ENCODE measurements at places on chromosomes 6 and 20.

DNA sequence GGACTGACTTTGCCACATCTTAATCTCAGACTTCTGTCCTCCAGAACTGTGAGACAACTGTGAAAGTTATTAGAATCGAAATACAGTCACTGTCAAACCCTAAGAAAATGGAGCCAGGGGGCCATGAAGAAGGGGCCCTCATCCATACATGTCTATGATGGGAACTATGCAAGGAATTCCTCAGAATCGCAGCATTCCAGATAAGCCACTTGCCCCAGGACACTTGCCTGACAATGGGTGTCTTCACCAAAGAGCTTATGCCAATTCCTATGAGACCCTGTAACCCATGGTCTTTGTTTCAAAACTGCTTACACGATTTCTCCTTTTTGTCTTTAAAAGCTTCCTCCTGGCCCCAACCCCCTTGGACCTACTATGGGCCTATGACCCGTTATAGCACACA is 90.4 kb upstream of the FOXP4 start:
- no peak for DNase-seq

DNA sequence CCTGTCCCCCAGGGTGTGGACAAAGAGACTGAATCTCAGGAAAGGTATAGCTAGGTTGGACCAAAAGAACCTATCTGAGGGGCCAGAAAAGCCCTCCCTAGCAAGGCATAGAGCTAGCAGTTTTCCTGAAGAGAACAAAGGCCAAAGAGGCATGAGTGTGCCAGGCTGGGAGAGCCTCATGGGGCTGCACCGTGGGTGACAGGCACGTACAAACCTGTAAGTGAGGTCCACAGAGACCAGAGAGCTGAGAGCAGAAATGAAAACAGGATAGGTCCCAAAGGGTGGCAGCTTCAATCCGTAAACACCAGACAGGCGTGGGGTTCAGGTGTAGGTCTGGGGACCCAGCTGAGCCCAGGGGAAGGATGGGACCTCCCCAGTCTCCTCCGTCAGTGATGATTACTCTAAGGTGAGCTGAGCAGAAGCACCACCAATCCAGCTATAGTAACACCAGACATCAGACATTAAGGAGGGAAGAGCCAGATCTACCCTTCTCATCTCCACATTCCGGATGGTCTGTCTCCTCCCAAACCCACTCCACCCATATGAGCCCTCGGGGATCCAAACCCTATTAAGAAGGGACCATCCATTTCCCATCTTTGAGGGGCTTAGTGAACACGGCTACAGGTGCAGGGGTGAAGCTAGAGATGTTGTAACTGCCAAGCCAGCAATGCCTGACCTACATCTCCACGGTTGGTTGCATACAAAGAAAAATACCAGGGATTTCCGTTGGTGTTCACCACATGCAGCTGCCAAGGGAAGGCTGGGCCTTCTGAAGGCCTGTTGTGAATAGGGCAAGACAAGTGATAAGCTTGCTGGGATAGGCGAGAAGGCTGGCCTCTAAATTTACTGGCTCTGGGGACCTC is 38.3 kb downstream of the BCL2L1 start:
- DNase-seq = no peak

DNA sequence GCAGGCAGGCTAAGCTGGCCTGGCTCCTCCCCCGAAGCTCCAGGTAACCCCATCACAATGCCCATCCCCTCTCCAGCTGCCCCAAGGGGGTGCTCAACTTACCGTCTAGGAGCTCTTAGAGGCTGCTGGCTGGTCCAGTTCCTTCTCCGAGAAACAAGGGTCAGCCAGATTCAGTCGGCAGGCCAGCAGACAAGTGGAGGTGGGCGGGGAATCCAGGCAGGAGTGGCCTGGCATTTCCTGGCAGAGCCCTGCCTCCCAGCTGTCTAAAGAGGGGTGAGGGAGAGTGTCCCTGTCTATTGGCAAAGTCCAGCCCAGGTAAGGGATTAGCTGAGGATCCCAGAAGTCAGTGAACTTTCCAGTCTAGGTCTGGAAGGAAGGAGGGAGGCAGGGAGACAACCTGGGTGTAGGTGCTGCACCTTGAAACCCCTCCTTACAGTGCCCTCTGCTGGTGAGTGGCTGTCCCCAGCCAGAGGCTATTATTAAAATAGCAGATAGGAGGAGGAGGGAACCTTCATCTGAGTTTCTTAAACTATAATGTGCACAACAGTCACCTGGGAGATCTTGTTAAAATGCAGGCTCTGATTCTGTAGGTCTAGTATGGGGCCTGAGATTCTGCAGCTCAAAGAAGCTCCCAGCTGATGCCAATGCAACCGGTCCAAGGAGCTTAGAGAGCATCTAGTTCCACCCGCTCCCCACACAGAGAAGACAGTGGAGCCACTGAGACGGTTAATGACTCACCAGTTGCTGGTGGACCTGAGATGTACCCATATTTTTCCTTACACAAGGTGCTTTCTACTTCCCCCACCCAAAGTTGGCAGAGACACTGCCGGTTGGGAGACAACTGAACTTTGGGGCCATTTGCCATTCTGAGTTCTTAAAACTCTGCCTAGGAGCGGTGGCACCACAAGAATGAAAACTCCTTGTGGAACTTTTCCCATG is at the start of gene UNC5CL:
TSS of gene UNC5CL (minus strand) at position 162 of the 939 bp plus-strand sequence. CDS start 4,147 bp downstream, outside the sequence.
- peak; percentile 94 for DNase-seq

- no peak for DNase-seq
Measured at GRCh38 chr6:51029561-51029960, 210.9 kb downstream of the TFAP2B start.

GRCh38 chr6:140782941-140783340 is 1349.8 kb upstream of the GJE1 start:
- no peak for DNase-seq

Measured in small intestine (tissue), 16 donors.